Neural crest cell (in vitro differentiated cells): ENCODE measurements at places on chromosomes 13 and 19. TPM values are rescaled to one million over a fixed set of nuclear protein-coding genes. Genes with fewer than 3 reads are reported as not detected.

Gene SRRM5
- 0.41 and 0.51 TPM in 2 replicates for total RNA-seq

- no peaks in the 10 kb centered on the region for H3K36me3 ChIP-seq
- H3K27me3 ChIP-seq: no peaks in the 10 kb centered on the region
- no peak for DNase-seq
- H3K4me1 ChIP-seq: peaks cover 11% of the 10 kb centered on the region
- H3K4me3 ChIP-seq: no peak overlapping the region
These were observed 23.7 kb downstream of the CEBPA start for GRCh38 chr19:33278403-33279269.

DNA sequence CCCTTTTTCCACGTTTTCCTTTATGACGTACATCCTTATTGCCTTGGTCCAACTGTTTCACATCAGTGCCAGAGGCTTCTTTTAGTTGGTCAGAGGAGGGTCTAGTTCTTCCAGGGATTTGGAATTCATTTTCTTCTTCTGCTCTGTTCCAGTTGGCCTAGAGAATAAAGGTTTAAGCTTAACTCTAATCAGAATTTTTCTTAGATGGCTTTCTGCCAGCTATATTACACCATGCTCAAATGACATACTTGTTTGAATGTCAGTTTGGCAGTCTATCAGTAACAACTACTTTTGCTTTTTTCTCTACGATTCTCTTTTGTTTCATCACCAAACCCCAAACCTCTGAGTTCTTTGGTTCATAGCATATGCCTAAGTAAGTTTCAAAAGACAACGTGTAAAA is 16.8 kb downstream of the SPART start:
- H3K27ac ChIP-seq: no peak overlapping the region
- H3K4me1 ChIP-seq: peaks cover 6% of the 10 kb centered on the region
- no peak for DNase-seq
- no peaks in the 10 kb centered on the region for H3K27me3 ChIP-seq
- H3K36me3 ChIP-seq: peaks cover 23% of the 10 kb centered on the region

DNA sequence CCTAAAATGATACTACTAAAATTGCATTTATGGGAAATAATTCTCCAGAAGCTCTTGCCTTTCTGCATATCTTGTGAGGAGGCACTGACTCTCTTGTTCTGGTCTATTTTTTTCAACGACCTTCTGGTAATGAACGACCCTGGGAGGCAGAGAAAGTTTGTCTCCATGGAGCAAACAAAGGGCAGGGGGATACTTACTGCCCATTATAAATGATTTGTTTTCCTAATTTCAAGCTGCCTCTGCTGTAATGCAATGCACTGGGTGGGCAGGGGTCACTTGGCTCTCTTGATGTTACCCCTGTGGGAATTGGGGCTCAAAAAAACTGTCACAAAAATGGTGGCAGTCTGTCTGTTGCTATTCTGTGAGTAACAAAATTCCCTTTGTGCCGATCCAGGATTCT is 643.2 kb downstream of the LIG4 start:
- H3K27me3 ChIP-seq: no peaks in the 10 kb centered on the region
- peaks cover 19% of the 10 kb centered on the region for H3K4me1 ChIP-seq
- no peaks in the 10 kb centered on the region for H3K36me3 ChIP-seq
- H3K27ac ChIP-seq: no peak overlapping the region
- no peak for DNase-seq

GRCh38 chr19:24065243-24065642 is 21.7 kb upstream of the ZNF254 start:
- H3K4me3 ChIP-seq: no peak overlapping the region
- peaks cover 32% of the 10 kb centered on the region for H3K36me3 ChIP-seq
- H3K27ac ChIP-seq: no peak overlapping the region
- H3K4me1 ChIP-seq: no peaks in the 10 kb centered on the region
